Sigmoid colon (tissue), 7 donors: ENCODE measurements at places on chromosomes 2 and 18. TPM values are rescaled to one million over a fixed set of nuclear protein-coding genes. Genes with fewer than 3 reads are reported as not detected.
A peak's percentile ranks its signal among the peaks of the same experiment; 100 is the strongest.

Gene FBXO48
- 0.68 TPM for total RNA-seq

Gene MAPK4
- 14.9 TPM for total RNA-seq

Gene RFTN2
- 10.0 TPM for total RNA-seq

Gene CKAP2L
- 0.54 TPM for total RNA-seq

Gene DUSP19
- total RNA-seq = 6.9 TPM

Gene VWA3B
- not detected for total RNA-seq

Gene ASPRV1
- total RNA-seq = 1.4 TPM

Gene TMEM163
- total RNA-seq = 0.28 TPM

Gene CWC22
- 28.9 TPM for total RNA-seq

- no peak overlapping the region for H3K4me3 ChIP-seq
- no peak overlapping the region for H3K27ac ChIP-seq
These were observed 8.6 kb upstream of the TLK1 start for GRCh38 chr2:171169333-171169732.

- no peaks in the 10 kb centered on the region for H3K27me3 ChIP-seq
- H3K4me1 ChIP-seq = no peaks in the 10 kb centered on the region
- no peak for DNase-seq
These were observed 267.0 kb downstream of the STK39 start for GRCh38 chr2:167980439-167980838.

- no peak for DNase-seq
- H3K36me3 ChIP-seq = no peaks in the 10 kb centered on the region
- H3K4me3 ChIP-seq = no peak overlapping the region
- H3K4me1 ChIP-seq = no peaks in the 10 kb centered on the region
- H3K27ac ChIP-seq = no peak overlapping the region
These were observed 21.4 kb downstream of the CCL20 start for GRCh38 chr2:227834916-227835650.

- H3K36me3 ChIP-seq = no peaks in the 10 kb centered on the region
- no peaks in the 10 kb centered on the region for H3K27me3 ChIP-seq
- H3K4me3 ChIP-seq = no peak overlapping the region
- H3K4me1 ChIP-seq = no peaks in the 10 kb centered on the region
- no peak for DNase-seq
These were observed 7.6 kb downstream of the GPR148 start for GRCh38 chr2:130736487-130736886.

DNA sequence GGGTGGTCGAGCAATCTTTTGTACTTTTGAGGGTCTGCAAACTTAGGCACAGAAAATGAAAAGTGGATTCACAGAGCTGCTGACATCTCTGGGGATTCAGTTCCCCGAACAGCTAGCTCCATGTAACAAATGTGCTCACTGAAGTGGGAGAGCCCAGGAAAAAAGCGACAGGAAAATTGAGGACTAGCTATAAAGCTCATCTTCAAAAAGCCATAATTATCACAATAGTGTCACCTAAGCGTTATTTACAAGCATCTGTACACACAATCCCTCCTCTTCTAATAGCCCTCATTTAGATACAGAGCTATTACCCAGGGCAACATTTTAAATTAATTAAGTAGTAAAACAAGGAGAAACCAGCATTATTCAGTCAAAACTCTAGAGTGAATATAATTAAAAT, 36.1 kb downstream of the RNF152 start:
- no peaks in the 10 kb centered on the region for H3K36me3 ChIP-seq
- H3K27ac ChIP-seq = no peak overlapping the region
- H3K4me1 ChIP-seq = peaks cover 12% of the 10 kb centered on the region

- H3K27ac ChIP-seq = peak overlapping the region; percentile 80
- peak; percentile 88 for DNase-seq
- no peaks in the 10 kb centered on the region for H3K36me3 ChIP-seq
These were observed 45.9 kb downstream of the HS1BP3 start for GRCh38 chr2:20604951-20605381.

GRCh38 chr2:26723991-26724750, 31.6 kb downstream of the KCNK3 start:
- H3K27ac ChIP-seq = peak overlapping the region; percentile 75
- DNase-seq = peak; percentile 86
- H3K4me3 ChIP-seq = no peak overlapping the region
- H3K36me3 ChIP-seq = no peaks in the 10 kb centered on the region
- no peaks in the 10 kb centered on the region for H3K27me3 ChIP-seq
- H3K4me1 ChIP-seq = peaks cover 48% of the 10 kb centered on the region

DNA sequence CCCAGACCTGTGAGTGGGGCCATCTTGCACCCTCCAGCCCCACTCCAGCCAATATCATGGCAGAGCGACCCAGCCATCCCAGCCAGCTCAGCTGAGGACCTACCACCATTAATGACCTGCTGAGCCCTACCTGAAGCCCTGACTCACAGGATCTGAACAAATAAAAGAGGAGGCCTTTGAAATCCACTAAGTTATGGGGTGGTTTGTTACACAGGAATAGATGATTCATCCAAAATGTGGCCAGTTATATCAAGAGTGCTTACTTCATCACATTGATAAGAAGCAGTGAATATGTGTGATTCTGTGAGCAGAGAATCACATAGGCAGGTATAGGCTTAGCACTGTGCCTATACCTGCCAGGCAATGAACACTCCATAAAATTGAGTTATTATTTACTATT, 34.7 kb upstream of the FAM124B start:
- DNase-seq = no peak
- H3K4me3 ChIP-seq = no peak overlapping the region
- no peaks in the 10 kb centered on the region for H3K36me3 ChIP-seq
- no peak overlapping the region for H3K27ac ChIP-seq

DNA sequence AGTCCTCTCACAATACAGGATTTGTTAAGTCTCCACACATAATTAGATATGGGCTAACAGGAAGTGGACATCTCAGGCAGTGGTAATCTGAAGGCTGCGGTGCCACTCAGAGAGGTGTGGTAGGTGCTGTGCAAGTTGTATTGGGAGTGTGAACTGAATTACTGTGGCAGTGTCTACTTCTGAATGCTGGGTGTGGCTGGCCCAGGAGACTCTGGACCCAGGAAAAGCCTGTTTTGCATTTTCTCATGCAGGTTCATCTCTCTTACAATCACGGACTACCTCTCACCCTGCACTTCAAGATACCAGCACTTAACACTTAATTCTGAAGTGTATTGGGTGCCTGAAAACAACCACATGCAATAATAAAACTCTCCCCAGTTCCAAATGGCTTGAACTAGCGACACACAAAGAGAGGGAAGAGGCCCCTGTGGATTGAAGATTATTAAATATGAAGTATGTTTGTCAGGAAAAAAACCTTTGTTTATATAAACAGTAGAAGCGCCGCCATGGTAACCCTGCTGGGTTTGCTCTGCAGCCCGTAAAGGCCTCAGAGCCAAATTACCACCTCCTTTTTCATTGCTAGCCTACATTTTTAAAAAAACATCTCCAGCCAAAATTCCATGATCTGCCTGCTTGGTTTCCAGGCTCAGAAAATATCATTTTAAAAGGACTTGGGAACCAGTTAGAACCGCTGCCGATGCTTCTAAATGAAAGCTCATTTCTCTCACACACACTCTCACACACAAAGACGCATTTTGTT, 77.5 kb downstream of the GFPT1 start:
- H3K27ac ChIP-seq = peak overlapping the region; percentile 80
- H3K4me3 ChIP-seq = no peak overlapping the region
- peak; percentile 81 for DNase-seq

GRCh38 chr2:160484859-160485520, 8.6 kb downstream of the RBMS1 start:
- peak overlapping the region; percentile 74 for H3K27ac ChIP-seq
- no peaks in the 10 kb centered on the region for H3K27me3 ChIP-seq
- H3K36me3 ChIP-seq = no peaks in the 10 kb centered on the region
- peaks cover 48% of the 10 kb centered on the region for H3K4me1 ChIP-seq

GRCh38 chr18:50076277-50076676, 118.7 kb downstream of the MYO5B start:
- H3K27ac ChIP-seq = no peak overlapping the region
- DNase-seq = no peak
- no peaks in the 10 kb centered on the region for H3K27me3 ChIP-seq
- H3K36me3 ChIP-seq = no peaks in the 10 kb centered on the region
- peaks cover 8% of the 10 kb centered on the region for H3K4me1 ChIP-seq

DNA sequence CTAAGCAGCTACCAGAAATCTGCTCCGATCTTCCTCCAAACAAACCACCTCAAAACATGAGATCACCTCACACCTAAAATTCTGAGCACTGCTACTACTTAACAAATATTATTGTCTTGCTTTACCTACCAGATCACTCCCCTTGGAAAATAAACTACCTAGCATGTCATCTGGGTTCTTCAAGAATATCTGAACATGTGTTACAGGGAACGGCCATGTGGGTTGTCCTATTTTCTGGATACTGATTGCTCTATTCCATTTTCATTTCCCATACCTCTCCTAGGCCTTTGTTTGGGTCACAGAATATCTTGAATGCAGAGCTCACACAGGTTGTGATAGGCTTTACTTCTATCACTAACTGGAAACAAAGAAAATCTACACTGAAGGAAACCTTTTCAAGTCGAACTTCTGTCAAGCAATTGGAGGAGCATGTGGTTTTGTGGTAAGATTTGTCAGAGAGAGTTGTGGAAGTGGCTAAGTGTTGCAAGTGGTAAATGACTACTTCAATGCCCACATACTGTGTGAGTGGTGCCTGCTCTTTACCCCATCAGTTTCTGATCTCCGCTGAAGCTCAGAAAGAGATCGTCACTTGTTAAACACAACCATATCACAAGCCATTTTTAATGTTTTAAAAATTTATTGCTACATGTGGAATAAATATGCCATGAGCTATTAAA, 739.1 kb upstream of the ZEB2 start:
- no peaks in the 10 kb centered on the region for H3K36me3 ChIP-seq
- H3K27ac ChIP-seq = no peak overlapping the region
- H3K4me1 ChIP-seq = no peaks in the 10 kb centered on the region
- no peaks in the 10 kb centered on the region for H3K27me3 ChIP-seq
- no peak overlapping the region for H3K4me3 ChIP-seq

GRCh38 chr18:28432339-28432738, 255.4 kb upstream of the CDH2 start:
- H3K4me1 ChIP-seq = no peaks in the 10 kb centered on the region
- H3K27ac ChIP-seq = no peak overlapping the region
- no peaks in the 10 kb centered on the region for H3K27me3 ChIP-seq
- H3K36me3 ChIP-seq = no peaks in the 10 kb centered on the region

DNA sequence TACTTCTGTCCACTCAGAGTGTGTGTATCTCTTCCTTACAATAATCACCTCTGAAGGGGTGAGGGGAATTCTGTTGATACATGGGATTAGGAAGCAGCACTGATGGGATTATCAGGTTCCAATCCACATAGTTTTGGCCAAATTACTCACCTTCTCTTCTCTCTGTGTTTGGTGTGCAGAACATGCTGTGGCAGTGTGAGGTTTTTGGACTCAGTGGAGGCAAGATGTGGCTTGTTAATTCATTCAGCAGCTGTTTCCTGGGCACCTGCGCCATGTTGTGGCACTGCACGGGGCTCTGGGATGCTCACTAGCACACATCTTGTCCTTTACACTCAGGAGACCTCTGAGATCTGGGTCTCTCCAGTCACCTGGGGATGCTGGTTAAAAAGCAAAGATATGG, 350.3 kb upstream of the HS6ST1 start:
- no peak for DNase-seq
- H3K27me3 ChIP-seq = no peaks in the 10 kb centered on the region
- no peak overlapping the region for H3K4me3 ChIP-seq
- no peaks in the 10 kb centered on the region for H3K36me3 ChIP-seq
- no peak overlapping the region for H3K27ac ChIP-seq
- H3K4me1 ChIP-seq = no peaks in the 10 kb centered on the region

DNA sequence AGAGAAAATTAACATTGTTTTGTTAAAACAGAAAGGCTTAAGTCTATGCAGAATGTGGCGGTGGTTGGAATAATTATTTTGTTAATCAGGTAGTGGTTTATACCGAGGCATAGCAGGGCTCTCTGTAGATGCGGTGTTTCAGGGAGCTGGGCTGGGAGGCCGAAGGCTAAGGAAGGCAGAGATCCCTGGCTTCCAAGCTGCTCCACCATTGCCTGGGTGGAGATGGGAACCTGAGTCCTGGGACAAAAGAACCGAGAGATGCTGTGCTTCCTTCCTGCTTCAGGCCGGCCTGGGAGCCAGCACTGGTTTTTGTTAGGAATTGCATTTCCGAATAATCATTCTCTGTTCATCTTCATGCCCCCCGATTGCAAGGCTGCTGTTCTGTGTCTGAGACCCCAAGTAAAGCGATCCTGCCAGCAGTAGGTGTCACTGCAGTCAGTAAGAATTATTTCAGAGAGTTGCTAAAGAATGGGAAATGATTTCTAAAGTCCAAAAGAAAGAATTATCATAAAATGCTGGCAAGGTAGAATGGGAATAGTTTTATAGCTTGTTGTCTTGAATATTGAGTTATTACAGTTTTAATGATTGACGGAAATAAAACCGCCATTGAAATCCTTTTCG, 824.9 kb downstream of the GALR1 start:
- DNase-seq = no peak
- H3K27ac ChIP-seq = no peak overlapping the region
- peaks cover 16% of the 10 kb centered on the region for H3K4me1 ChIP-seq
- no peaks in the 10 kb centered on the region for H3K36me3 ChIP-seq
- H3K4me3 ChIP-seq = no peak overlapping the region
- H3K27me3 ChIP-seq = no peaks in the 10 kb centered on the region

DNA sequence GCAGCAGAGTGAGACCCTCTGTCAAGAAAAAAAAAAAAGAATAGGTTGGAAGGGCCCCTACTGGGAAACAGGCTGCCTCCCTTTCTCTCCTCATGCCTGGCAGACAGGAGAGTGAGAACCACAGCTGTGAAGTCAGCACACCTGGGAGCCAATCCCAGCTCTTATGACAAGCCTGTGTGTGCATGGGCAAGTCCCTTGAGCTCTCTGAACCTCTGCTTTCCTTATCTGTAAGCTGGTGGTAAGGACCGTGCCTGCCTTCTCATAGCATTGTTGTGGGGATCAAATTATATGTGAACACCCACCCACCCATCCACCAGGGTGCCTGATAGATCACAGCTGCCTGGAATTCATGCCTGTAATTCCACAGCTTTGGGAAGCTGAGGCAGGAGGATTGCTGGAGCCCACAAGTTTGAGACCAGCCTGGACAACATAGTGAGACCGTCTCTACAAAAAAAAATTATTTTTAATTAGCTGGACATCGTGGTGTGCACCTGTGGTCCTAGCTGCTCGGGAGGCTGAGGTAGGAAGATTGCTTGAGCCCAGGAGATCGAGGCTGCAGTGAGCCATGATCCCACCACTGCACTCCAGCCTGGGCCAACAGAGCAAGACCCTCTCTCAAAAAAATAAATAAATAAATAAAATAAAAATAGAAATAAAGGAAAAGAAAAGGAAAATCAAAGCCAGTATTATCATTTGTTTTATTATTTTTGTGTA, 66.9 kb upstream of the MCFD2 start:
- H3K27me3 ChIP-seq = no peaks in the 10 kb centered on the region
- peak overlapping the region; percentile 80 for H3K27ac ChIP-seq
- peaks cover 3% of the 10 kb centered on the region for H3K4me1 ChIP-seq

GRCh38 chr18:69233465-69234054, 167.1 kb upstream of the DOK6 start:
- H3K27me3 ChIP-seq = no peaks in the 10 kb centered on the region
- no peak overlapping the region for H3K4me3 ChIP-seq
- H3K4me1 ChIP-seq = no peaks in the 10 kb centered on the region
- no peak overlapping the region for H3K27ac ChIP-seq
- no peak for DNase-seq
